ENCODE measurements at places on chromosomes 1 and 21.

GRCh38 chr21:38956007-38956406 is 150.3 kb downstream of the ETS2 start:
- DNase-seq: no peak

DNA sequence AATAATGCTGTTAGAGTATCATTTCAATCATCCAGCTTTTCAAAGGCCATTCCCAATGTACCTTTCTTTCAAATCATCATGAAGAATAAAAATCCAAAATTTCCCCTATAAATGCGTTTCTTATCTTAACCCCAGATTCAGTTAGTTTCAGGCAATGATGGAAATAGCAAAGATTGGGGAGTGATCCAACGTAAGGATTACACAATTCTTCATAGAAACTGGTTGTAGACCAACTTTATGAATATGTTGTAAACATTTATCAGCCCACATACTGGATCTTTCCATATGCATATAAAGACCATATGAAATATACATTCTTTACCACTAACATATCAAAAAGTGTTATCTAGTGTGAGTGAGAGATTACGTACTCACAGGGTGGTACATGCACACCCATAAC is 92.7 kb downstream of the ZC3H11B start:
- DNase-seq: no peak

GRCh38 chr1:217982331-217983050 is 302.6 kb upstream of the RRP15 start:
- DNase-seq: no peak

- peak; percentile 18 for DNase-seq
These were observed at the start of gene SCCPDH for GRCh38 chr1:246724016-246724730. TSS of gene SCCPDH (plus strand) at chr1:246724409. CDS start at chr1:246724423, 14 bp downstream.

- DNase-seq: no peak
These were observed 791 bp upstream of the PIK3R3 start for GRCh38 chr1:46133181-46133658.

Measured in NCI-H2081 treated with DMSO at 0.1 percent for 48 hours (cell line).